Thyroid gland (tissue), 4 donors: ENCODE measurements at places on chromosomes 5 and 9. TPM values are rescaled to one million over a fixed set of nuclear protein-coding genes. Genes with fewer than 3 reads are reported as not detected.

Gene GPR21
- total RNA-seq: 11.8 TPM

Gene BTNL3
- total RNA-seq: not detected

Gene CATSPER3
- 0.56 TPM for total RNA-seq

Gene BTNL9
- total RNA-seq: 43.5 TPM

Gene COQ4
- total RNA-seq: 115 TPM

Gene GMCL2
- total RNA-seq: not detected

Gene PAPPA
- 1.0 TPM for total RNA-seq

Gene HEMGN
- total RNA-seq: 0.22 TPM

GRCh38 chr5:117738571-117738970 is 1163.9 kb upstream of the SEMA6A start:
- no peak for DNase-seq

- no peak for DNase-seq
Observed at GRCh38 chr5:2546938-2547337, 204.5 kb downstream of the IRX2 start.

- DNase-seq: peak; percentile 47
Observed at GRCh38 chr5:122415030-122415800, 103.2 kb downstream of the SNCAIP start.

DNA sequence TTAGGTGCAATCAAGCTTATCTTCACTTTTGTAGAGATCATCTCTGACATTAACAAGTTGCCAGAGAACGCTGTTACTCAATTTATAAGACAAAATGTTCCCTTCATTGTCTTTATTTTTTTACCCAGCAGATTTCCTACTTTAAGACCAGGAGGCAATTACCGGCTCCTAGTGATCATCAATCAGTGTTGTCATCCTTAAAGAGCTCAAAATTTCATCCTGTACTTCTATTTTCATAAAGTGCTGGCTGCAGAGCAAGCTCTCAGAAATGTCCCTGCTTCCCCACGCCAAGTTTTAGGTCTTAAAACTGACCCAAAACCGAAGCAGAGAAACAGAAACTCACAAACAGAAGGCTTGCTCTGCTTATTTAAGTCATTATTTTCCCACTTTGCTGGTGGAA is 82.9 kb downstream of the PJA2 start:
- no peak for DNase-seq

GRCh38 chr5:55864606-55865541 is 13.7 kb downstream of the IL31RA start:
- DNase-seq: no peak

- DNase-seq: peak; percentile 90
Observed at GRCh38 chr5:15008476-15008875, 136.9 kb upstream of the ANKH start.

GRCh38 chr5:28403846-28404245 is 1365.5 kb upstream of the CDH9 start:
- no peak for DNase-seq

- DNase-seq: peak; percentile 7
Observed at GRCh38 chr5:151637676-151638075, 46.5 kb upstream of the FAT2 start.

GRCh38 chr5:79508794-79509193 is 5.1 kb downstream of the HOMER1 start:
- DNase-seq: no peak

DNA sequence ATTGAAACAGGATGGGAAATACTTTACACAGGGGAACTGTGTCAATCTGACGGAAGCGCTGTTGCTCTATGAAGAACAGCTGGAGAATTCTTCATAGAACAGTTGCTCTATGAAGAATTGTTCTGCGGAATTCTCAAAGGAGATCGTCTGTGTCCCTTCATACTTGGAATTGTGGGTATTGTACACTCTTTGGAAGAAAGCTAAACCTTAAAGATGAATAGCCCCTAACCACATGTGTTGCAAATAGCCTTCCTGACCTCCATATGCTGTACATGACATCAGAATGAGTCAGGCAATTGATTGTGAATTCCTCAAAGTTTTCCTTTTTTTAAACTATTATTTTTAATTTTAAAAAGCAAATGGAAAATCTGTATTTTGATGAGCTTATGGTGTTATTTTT is 15.6 kb downstream of the NIM1K start:
- no peak for DNase-seq

DNA sequence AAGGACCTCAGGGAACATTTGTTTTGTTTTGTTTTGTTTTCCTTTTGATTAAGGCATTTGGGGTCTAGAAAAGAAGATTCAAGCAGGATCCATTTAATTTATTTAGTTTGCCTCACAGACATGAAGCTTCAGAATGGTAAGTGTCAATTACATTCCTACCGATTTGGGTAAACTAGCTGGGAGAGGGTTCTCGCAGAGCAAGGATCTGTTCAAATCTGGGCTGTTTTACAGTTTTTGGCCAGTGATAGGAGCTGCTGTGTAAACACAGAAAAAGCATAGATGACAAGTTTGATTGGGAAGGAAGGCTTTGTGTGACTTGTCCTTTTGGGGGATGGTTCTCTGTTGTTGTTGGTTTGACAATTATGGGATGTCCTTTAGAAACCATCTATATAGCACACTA is 470.3 kb upstream of the WWC1 start:
- no peak for DNase-seq

DNA sequence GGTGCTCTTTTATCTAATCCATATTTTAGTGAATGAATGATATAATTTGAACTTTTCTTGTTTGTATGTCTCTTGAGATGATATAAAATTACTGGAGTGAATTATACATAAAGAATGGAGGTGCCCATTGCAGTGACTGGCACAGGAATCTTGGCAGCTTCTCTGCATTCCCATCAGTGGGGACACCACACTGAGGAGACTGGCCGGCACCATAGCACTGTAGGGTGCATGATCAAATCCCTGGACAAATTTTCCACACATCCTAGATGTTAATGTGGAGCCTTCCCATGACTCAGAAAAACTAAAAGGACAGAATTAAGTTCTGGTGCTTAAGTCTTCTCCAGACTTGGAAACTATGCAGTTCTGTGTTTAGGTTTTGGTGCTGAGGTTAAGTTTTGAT is 124.1 kb downstream of the CEP120 start:
- DNase-seq: no peak

DNA sequence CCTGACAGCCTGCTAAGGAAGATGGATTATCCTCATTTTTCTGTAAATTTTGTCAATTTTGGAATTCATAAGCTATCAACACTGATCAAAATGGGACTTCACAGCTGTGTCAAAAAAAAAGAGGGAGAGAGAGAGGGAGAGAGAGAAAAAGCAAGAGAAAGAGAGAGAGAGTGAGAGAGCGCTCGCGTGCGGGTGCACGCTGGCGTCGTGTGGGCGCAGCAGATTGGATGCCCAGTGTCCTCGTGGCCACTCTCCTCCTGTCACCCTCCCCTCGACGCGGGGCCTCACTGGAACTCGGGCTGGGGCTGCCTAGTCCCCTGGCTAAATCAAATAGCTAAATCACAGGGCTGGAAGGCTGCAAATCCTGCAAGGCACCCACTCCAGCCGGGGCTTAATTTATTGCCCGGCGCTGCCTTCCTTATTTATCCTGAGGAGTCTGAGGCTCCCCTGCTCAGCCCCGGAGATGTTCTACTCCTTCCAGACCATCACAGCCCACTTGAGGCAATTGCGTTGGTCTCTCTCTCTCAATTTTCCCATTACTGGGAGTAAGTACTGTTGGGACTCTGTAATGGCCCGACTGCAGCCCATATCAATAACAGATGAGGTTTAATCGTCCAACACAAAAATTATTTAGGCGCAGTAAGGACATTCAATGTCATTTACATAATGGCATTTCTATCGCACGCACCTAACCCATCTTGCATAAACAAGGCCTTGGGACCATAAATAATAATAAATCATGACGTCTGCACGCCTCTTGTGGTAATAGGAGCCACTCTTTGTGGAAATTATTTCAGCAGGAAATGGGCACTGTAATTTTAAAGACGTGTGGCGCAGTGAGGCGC is 94.2 kb downstream of the PAX5 start:
- no peak for DNase-seq

GRCh38 chr5:177362292-177362609 is 4.5 kb downstream of the RGS14 start:
- DNase-seq: no peak

- no peak for DNase-seq
Observed at GRCh38 chr5:82174919-82175219, 103.3 kb downstream of the RPS23 start.

GRCh38 chr5:116135344-116135743 is 50.5 kb downstream of the COMMD10 start:
- DNase-seq: no peak

DNA sequence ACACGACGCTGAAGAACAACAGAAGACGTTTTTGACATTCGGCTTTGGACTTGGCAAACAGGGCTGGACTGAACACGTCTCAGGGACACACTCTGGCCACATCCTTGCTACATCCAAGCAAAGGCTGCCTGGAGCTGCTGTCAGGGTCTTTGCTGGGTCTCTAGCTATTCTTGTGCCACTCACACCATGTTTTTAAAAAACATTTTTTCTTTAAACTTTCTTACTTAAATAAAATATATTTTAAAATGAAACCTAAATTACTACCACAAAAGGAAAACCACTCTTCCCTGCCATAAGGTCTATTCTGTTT is 128.3 kb upstream of the PHYKPL start:
- no peak for DNase-seq

DNA sequence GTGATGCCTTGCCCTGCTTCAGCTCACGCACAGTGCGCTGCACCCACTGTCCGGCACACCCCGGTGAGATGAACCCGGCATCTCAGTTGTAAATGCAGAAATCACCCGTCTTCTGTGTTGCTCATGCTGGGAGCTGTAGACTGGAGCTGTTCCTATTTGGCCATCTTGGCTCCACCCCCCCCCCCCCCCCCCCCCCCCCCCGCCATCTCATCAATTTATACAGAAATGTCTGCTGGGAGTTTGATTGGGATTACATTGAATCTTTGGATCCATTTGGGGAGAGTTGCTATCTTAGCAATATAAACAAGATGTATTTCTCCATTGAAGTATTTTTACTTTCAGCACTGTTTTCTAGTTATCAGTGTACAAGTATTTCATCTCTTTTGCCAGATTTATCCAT is 55.2 kb downstream of the RIC1 start:
- no peak for DNase-seq

- no peak for DNase-seq
Observed at GRCh38 chr9:108339251-108339650, 516.5 kb downstream of the ACTL7B start.

GRCh38 chr9:135924628-135925338 is 17.4 kb upstream of the CAMSAP1 start:
- DNase-seq: no peak
